ENCODE measurements at places on chromosomes 4 and X. TPM values are rescaled to one million over a fixed set of nuclear protein-coding genes. Genes with fewer than 3 reads are reported as not detected.

The KCND1 gene
- polyA plus RNA-seq = 0.83 TPM

The HOPX gene
- not detected for polyA plus RNA-seq

The SPON2 gene
- polyA plus RNA-seq = 11.6 TPM

The HMX1 gene
- not detected for polyA plus RNA-seq

GRCh38 chr4:83297548-83298260, 13.1 kb upstream of the COQ2 start:
- DNase-seq = no peak

GRCh38 chr4:113687067-113687718, 74.3 kb downstream of the CAMK2D start:
- DNase-seq = no peak

- DNase-seq = no peak
These were observed 43.8 kb upstream of the CPLX1 start for GRCh38 chr4:869776-870175.

GRCh38 chrX:147848543-147849443, 62.9 kb upstream of the FMR1 start:
- no peak for DNase-seq

DNA sequence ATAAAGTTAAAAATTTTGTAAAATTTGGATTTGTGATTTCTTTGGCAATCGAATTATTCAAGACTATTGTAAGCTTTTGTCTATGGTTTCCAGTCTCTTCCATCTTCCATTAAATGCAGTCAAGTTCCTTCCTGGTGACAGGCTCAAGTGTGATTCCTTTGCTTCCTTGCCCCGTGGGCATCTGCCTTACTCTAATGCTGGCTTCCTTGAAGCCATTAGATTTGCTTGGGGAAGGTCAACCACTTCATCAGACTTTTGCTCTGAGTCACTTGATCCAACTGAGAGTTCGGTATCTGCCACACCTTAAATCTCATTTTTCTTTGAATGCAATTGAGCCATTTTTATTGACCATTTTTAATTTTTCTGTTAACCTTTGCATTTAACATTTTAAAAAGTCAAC, 648.8 kb downstream of the SPOCK3 start:
- DNase-seq = no peak

Data from BJ (cell line).